ENCODE measurements at places on chromosomes 6 and 20. TPM values are rescaled to one million over a fixed set of nuclear protein-coding genes. Genes with fewer than 3 reads are reported as not detected.
A peak's percentile ranks its signal among the peaks of the same experiment; 100 is the strongest.

GRCh38 chr20:40173872-40174271 is 515.2 kb downstream of the MAFB start:
- peaks cover 6% of the 10 kb centered on the region for H3K27me3 ChIP-seq
- no peaks in the 10 kb centered on the region for H3K36me3 ChIP-seq
- DNase-seq, result no peak

Gene PLN
- total RNA-seq, result not detected

DNA sequence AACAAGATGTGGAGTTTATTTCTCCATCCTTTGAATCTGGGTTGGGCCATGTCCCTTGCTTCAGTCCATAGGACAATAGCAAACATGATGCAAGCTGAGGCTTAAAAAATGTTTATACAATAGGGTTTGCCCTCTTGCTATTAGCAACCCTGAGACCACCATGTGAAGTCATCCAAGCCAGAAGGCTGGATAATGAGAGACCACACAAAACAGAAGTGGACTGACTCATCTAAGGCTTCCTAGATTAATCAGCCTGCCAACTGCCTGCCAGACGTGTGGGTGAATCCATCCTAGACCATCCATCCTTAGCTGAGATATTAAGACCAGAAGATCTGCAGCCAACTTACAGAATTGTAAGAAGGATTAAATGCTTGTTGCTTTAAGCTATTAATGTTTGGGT is 38.1 kb upstream of the ISM1 start:
- peaks cover 3% of the 10 kb centered on the region for H3K27me3 ChIP-seq
- peaks cover 5% of the 10 kb centered on the region for H3K4me1 ChIP-seq
- H3K27ac ChIP-seq, result no peak overlapping the region
- DNase-seq, result peak; percentile 36
- H3K4me3 ChIP-seq, result no peak overlapping the region

Gene NKAIN2
- total RNA-seq, result not detected

- peaks cover 9% of the 10 kb centered on the region for H3K36me3 ChIP-seq
- no peaks in the 10 kb centered on the region for H3K4me1 ChIP-seq
- no peaks in the 10 kb centered on the region for H3K27me3 ChIP-seq
- DNase-seq, result no peak
- H3K4me3 ChIP-seq, result no peak overlapping the region
These were observed 89.8 kb downstream of the ATRN start for GRCh38 chr20:3560578-3560977.

DNA sequence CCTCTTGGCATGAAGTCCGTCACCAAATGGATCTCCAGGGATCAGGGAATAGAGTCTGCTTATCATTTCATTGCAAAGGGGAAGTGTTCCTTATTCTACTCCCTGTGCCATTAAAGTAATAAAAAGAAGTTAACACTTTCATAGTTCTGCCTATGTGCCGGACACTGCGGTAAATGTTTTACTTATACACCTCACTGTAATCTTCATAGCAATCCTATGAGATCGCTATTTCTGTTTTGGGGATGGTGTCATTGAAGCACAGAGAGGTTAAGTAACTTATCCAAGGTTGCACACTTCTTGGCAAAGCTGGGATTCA is 177.7 kb downstream of the TSHZ2 start:
- H3K27ac ChIP-seq, result no peak overlapping the region
- H3K4me3 ChIP-seq, result no peak overlapping the region
- DNase-seq, result no peak
- H3K27me3 ChIP-seq, result peaks cover 7% of the 10 kb centered on the region
- peaks cover 25% of the 10 kb centered on the region for H3K4me1 ChIP-seq
- H3K36me3 ChIP-seq, result no peaks in the 10 kb centered on the region

- no peak overlapping the region for H3K27ac ChIP-seq
- H3K36me3 ChIP-seq, result no peaks in the 10 kb centered on the region
- DNase-seq, result no peak
- no peaks in the 10 kb centered on the region for H3K27me3 ChIP-seq
- no peak overlapping the region for H3K4me3 ChIP-seq
- H3K4me1 ChIP-seq, result peaks cover 5% of the 10 kb centered on the region
These were observed 13.4 kb upstream of the GHRH start for GRCh38 chr20:37274851-37275524.

DNA sequence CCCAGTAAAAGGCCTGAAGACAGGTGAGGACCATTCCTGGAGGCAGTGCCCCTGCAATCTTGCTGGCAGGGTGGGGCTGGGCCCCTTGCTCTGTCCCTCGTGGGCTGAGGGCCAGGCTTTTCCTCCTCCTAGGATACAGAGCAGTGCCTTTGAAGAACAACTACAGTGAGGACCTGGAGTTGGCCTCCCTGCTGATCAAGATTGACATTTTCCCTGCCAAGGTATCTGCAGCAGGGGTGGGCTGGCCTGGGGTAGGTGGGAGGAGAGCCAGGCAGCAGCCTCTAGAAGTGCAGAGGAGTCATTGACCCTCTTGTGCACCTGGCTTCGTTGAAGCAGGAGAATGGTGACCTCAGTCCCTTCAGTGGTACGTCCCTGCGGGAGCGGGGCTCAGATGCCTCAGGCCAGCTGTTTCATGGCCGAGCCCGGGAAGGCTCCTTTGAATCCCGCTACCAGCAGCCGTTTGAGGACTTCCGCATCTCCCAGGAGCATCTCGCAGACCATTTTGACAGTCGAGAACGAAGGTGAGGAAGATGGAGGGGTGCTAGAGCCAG is 36.5 kb downstream of the PLCG1 start:
- H3K4me1 ChIP-seq, result peaks cover 25% of the 10 kb centered on the region
- H3K36me3 ChIP-seq, result peaks cover 51% of the 10 kb centered on the region
- H3K4me3 ChIP-seq, result no peak overlapping the region
- no peak for DNase-seq
- H3K27ac ChIP-seq, result peak overlapping the region; percentile 56
- H3K27me3 ChIP-seq, result no peaks in the 10 kb centered on the region

DNA sequence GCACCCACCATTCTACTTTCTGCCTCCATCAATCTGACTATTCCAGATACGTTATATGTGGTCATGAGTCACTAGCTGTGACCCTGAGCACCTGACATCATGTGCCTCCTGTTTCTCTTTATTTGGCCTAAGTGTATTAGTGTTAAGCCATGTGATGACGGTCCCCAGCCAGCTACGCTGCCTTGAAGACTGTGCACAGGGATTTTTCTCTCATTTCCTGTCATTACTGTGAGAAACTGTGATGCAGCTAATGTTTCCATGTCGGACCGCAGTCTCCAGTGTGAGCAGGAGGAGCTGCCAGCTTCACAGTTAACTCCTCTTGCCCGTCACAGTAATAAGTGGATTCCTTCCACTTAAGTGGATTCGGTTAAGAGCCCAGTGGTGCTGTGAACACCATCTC is 9.9 kb upstream of the SPATS1 start:
- peaks cover 19% of the 10 kb centered on the region for H3K27me3 ChIP-seq
- H3K4me3 ChIP-seq, result no peak overlapping the region
- H3K36me3 ChIP-seq, result no peaks in the 10 kb centered on the region
- H3K27ac ChIP-seq, result no peak overlapping the region
- DNase-seq, result no peak

DNA sequence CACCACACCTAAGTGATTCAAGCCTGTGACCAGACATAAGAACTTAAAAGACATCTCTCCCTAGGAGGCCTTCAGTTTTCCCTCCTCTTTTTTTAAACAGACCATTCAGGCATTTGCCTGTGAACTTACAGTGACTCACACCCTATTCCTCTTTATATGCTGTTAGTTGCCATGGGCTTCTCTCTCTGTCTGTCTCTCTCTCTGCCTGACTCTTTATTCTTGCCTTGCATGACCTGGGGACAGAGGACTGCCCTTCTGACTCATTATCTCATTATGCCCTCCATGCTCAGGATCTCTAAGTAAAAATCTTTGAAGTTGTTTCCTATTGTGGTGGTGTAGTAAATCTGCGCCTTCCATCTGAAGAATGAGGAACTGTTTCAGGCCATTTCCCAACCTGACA is 442.2 kb upstream of the MAN1A1 start:
- no peak overlapping the region for H3K4me3 ChIP-seq
- DNase-seq, result no peak
- no peaks in the 10 kb centered on the region for H3K27me3 ChIP-seq
- H3K27ac ChIP-seq, result no peak overlapping the region
- no peaks in the 10 kb centered on the region for H3K36me3 ChIP-seq

DNA sequence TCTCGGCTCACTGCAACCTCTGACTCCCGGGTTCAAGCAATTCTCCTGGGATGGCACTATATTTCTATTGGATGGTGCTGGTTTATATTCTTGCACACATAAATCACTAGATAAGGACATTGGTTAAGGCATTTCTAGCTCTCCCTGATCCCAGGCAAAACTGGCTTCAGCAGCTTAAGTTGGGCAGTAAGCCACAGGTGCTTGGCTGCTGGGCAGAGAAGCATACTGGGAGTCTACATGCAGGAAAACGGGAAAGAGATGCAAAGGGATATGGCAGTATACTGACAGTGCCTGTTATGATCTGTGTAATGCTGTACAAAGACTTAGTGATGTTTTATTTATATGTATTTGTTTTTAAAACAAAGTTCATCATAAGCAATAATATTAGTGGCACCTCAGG is 33.3 kb upstream of the ZFP64 start:
- H3K27ac ChIP-seq, result no peak overlapping the region
- no peak overlapping the region for H3K4me3 ChIP-seq
- H3K27me3 ChIP-seq, result peaks cover 6% of the 10 kb centered on the region

DNA sequence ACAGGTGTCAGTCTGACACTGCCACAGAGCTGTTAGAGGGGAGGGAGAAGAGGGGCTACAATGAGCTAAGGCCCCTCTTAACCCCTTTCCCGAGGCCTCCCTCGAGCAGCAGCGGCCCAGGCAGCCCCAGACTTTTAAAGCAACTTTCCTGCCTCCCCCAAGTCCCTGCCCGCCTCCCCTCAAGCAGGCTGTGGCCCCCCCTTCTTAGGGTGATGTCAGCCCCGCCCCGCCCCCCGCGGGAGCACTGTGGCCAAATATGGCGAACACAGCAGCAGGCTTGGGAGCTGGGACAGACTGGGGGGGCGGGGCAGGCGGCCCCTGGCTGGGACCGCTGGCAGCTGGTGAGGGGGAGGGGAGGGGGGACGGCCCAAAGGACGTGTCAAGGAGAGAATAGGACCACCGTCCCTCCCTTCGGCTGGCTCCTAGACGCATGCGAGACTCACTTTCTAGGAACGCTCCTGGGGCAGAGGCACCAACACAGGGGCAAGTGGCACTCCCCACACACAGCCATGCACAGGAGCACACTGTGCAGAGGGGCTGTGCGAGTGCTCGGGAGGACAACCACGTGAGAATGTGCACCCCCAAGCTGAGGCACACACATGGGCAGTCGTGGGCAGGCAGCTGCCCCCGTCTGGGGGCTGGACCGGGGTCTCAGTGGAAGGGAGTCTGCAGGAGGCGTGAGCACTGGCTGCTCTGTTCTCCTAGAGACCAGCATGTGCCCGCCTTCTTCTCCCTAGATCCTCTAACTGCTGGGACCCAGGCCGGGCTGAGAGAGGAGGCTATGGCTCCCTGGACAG is 6.7 kb downstream of the TEAD3 start:
- H3K36me3 ChIP-seq, result no peaks in the 10 kb centered on the region
- peaks cover 17% of the 10 kb centered on the region for H3K4me1 ChIP-seq
- no peaks in the 10 kb centered on the region for H3K27me3 ChIP-seq
- no peak overlapping the region for H3K27ac ChIP-seq
- DNase-seq, result no peak
- no peak overlapping the region for H3K4me3 ChIP-seq

- no peak overlapping the region for H3K4me3 ChIP-seq
- H3K27ac ChIP-seq, result peak overlapping the region; percentile 69
- DNase-seq, result peak; percentile 13
These were observed 86.9 kb downstream of the RAMACL start for GRCh38 chr6:166499350-166500163.

- H3K4me1 ChIP-seq, result no peaks in the 10 kb centered on the region
- H3K27ac ChIP-seq, result no peak overlapping the region
- DNase-seq, result no peak
- peaks cover 6% of the 10 kb centered on the region for H3K27me3 ChIP-seq
These were observed 194.6 kb downstream of the CDH26 start for GRCh38 chr20:60152792-60153191.

GRCh38 chr20:63495741-63496595 is 2.9 kb downstream of the EEF1A2 start:
- no peaks in the 10 kb centered on the region for H3K36me3 ChIP-seq
- DNase-seq, result peak; percentile 78
- H3K4me3 ChIP-seq, result no peak overlapping the region

DNA sequence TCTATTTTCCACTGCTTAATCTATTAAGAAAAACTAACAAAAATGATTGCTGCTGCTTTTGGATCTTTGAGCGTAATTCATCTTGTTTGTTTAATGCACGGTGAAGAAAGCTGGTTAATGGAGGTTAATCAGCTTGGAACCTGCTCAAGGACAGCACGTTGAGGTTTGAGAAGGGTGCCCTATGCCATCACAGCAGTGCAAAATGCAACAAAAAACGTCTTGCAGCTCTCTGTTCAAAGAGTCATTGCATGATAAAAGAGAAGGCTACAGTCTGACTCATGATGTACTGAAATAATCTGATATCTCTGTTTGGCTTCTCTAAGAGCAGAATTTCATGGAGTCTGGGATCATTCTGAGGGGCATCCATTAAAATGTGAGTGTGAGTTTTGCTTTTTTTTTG is 80.6 kb upstream of the PREP start:
- H3K4me1 ChIP-seq, result peaks cover 21% of the 10 kb centered on the region
- no peak overlapping the region for H3K4me3 ChIP-seq
- peaks cover 12% of the 10 kb centered on the region for H3K27me3 ChIP-seq
- H3K36me3 ChIP-seq, result no peaks in the 10 kb centered on the region
- H3K27ac ChIP-seq, result peak overlapping the region; percentile 74
- DNase-seq, result no peak

All from activated CD8-positive, alpha-beta T cell treated with anti-CD3 and anti-CD28 coated beads for 36 hours (primary cell).